Type B pancreatic cell (in vitro differentiated cells): ENCODE measurements at places on chromosomes 6 and 20. TPM values are rescaled to one million over a fixed set of nuclear protein-coding genes. Genes with fewer than 3 reads are reported as not detected.

TBXT gene
- total RNA-seq = 0.85 and 2.0 TPM in 2 replicates

HFE gene
- 2.2 and 2.6 TPM in 2 replicates for total RNA-seq

ZKSCAN3 gene
- 9.3 and 12.6 TPM in 2 replicates for total RNA-seq

EHMT2 gene
- total RNA-seq = 59.9 and 136 TPM in 2 replicates

WFDC12 gene
- not detected in 2 replicates for total RNA-seq

ACOT13 gene
- total RNA-seq = 22.0 and 24.7 TPM in 2 replicates

DNA sequence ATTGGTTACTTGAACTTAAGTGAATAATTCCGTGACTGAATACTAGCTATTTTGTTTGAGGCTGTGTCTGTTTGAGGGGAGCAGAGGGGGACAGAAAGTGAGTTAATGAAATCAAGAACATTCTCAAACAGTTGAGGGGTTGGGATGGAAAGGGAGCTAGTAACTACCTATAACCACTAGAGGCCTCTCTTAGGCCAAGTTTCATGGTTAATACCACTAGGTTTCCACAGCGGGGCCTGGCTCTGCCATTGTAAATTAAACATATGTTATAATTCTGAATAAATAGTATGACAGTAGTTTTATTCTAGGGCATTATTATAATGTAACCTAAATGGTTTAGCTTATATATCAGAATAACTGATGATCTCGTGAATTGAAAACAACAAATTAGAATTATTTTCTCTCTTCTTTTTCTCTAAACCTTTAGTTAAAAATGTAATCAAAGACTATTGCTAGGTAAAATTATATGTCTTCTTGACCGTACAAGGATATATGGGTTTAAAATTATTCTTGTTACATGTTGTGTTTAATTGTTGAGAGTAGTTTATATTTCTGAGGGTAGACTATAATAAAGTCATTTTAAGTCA, 108.1 kb downstream of the BCKDHB start:
- peaks cover 8% of the 10 kb centered on the region for H3K36me3 ChIP-seq
- H3K27ac ChIP-seq = no peak overlapping the region

DNA sequence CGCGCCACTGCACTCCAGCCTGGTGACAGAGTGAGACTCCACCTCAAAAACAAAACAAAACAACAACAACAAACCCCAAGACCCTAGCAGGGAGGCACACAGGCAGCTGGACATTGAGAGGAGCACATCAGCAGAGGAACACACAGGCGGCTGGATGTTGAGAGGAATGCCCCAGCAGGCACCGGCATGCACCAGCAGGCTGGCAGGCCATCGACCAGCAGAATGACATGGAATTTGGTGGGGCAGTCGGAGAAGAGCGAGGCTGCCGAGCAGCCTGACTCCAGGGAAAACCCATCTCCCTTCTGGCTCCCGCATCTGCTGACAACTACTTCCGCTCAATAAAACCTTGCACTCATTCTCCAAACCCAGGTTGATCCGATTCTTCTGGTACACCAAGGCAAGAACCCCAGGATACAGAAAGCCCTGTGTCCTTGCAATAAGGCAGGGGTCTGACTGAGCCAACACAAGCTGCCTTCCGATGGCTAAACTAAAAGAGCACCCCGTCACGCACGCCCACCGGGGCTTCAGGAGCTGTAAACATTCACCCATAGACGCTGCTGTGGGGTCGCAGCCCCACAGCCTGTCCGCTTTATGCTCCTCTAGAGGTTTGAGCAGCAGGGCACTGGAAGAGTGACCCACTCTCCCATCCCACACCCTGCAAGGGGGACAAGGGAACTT, 60.2 kb downstream of the SLC22A23 start:
- H3K4me3 ChIP-seq = no peak overlapping the region
- H3K27ac ChIP-seq = no peak overlapping the region
- H3K36me3 ChIP-seq = peaks cover 3% of the 10 kb centered on the region
- no peaks in the 10 kb centered on the region for H3K27me3 ChIP-seq

DNA sequence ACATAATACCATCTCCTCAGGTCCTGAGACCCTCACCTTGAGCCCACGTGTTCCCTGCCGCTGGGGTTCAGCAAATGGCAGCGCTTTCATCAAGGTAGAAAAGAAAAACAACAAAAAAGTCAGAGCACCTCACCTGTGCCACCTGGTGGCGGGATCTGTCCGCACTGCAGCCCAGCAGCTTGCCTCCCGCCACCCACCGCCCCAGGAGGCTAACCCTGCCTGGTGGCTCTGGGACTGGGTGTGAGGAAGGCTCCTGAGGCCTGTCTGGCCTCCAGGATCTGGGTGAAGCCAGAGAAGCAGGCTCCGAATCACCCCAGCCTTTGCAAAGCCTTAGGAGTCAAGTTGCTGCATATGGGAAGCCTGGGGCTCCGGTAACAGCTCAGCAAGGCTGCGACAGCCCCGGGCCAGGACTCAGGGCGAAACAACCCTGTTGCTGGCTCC, 270.8 kb downstream of the BMP7 start:
- peaks cover 2% of the 10 kb centered on the region for H3K27me3 ChIP-seq
- no peak for DNase-seq
- no peak overlapping the region for H3K27ac ChIP-seq
- H3K4me1 ChIP-seq = no peaks in the 10 kb centered on the region

- no peaks in the 10 kb centered on the region for H3K36me3 ChIP-seq
- no peak overlapping the region for H3K27ac ChIP-seq
- no peak overlapping the region for H3K4me3 ChIP-seq
- no peaks in the 10 kb centered on the region for H3K4me1 ChIP-seq
- no peak for DNase-seq
Observed at GRCh38 chr6:48423640-48424365, 312.8 kb upstream of the PTCHD4 start.

GRCh38 chr20:4740774-4741431, 19.2 kb downstream of the PRND start:
- DNase-seq = no peak
- H3K4me1 ChIP-seq = no peaks in the 10 kb centered on the region
- no peak overlapping the region for H3K4me3 ChIP-seq

- no peak for DNase-seq
- H3K4me1 ChIP-seq = peaks cover 24% of the 10 kb centered on the region
- no peaks in the 10 kb centered on the region for H3K36me3 ChIP-seq
- H3K27me3 ChIP-seq = no peaks in the 10 kb centered on the region
Observed at GRCh38 chr6:137297887-137298286, 78.7 kb upstream of the IFNGR1 start.

DNA sequence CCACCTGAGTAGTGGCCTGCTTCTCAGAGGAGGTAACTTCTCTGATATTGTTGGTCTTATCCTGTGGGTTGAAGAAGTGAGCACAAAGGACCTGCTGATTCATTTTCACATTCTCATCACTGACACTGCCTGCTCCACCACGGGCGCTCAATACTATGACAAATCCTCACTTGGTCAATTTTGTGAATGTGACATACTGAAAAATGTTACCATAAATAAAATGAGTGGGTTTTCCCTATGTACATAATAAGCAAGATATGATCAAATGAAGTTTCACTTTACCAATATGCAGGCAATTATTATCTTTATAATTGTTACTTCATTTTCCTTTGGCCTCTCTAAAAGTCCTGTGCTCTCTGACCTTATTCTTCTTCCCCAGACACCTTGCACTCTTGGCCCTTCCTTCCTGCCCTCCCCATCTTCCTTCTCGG, 71.5 kb upstream of the RIPOR2 start:
- no peak overlapping the region for H3K27ac ChIP-seq
- no peaks in the 10 kb centered on the region for H3K27me3 ChIP-seq
- no peak overlapping the region for H3K4me3 ChIP-seq
- no peaks in the 10 kb centered on the region for H3K36me3 ChIP-seq
- peaks cover 10% of the 10 kb centered on the region for H3K4me1 ChIP-seq

- no peak overlapping the region for H3K4me3 ChIP-seq
- H3K4me1 ChIP-seq = peaks cover 19% of the 10 kb centered on the region
- H3K27ac ChIP-seq = no peak overlapping the region
- DNase-seq = no peak
Observed at GRCh38 chr6:84078335-84078734, 44.8 kb downstream of the MRAP2 start.

- H3K27ac ChIP-seq = no peak overlapping the region
- H3K4me3 ChIP-seq = no peak overlapping the region
- H3K27me3 ChIP-seq = no peaks in the 10 kb centered on the region
- no peaks in the 10 kb centered on the region for H3K36me3 ChIP-seq
- DNase-seq = no peak
Observed at GRCh38 chr6:39822846-39823815, 31.0 kb downstream of the DAAM2 start.

DNA sequence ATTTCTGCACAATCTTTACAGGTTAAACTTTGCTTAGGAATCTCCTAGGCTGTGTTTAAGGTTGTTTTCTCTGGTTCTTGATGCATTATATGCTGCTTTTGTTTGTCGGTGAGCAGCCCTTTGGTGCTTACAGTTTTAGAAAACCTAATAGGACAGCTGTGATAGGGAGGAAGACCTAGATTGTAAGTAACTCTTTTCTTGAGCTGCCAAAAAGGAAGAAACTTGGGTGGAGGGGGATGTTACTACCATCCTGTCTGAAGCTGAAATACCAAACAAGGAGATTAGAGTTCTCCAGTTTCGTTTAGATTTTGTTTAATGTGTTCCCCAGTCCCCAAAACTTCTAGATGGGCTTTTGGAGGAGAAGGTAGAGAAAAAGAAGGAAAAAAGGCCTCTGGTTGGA, 72.0 kb downstream of the ANKS1A start:
- peaks cover 17% of the 10 kb centered on the region for H3K4me1 ChIP-seq
- no peak for DNase-seq
- H3K27ac ChIP-seq = no peak overlapping the region
- no peak overlapping the region for H3K4me3 ChIP-seq
- H3K36me3 ChIP-seq = peaks cover 2% of the 10 kb centered on the region
- no peaks in the 10 kb centered on the region for H3K27me3 ChIP-seq

- no peaks in the 10 kb centered on the region for H3K4me1 ChIP-seq
- no peak for DNase-seq
- no peak overlapping the region for H3K27ac ChIP-seq
- no peaks in the 10 kb centered on the region for H3K27me3 ChIP-seq
Observed at GRCh38 chr20:8526610-8527009, 394.5 kb downstream of the PLCB1 start.

DNA sequence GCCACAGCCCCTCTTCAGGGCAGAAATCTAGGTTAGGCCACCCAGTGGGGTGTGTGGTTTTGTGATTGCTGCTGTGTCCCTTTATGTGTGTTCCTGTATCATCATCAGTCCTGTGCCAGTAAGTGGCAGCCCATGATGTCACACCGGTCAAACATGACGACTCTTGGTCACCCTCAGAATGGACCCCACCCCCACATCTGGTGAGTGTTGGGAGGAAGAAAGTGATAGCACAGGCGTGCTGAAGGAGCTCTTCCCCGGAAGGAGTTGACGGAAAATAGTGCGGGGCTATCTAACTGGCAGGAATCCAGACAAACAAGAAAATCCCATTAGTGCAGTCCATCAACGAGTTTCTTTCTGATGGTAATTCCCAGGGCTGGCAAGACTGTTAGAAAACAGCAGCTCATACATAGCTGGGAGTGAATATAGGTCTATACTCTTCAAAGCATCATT, 33.4 kb upstream of the IL17A start:
- DNase-seq = no peak
- no peaks in the 10 kb centered on the region for H3K27me3 ChIP-seq
- H3K4me3 ChIP-seq = peak overlapping the region; percentile 44
- H3K4me1 ChIP-seq = peaks cover 18% of the 10 kb centered on the region
- H3K36me3 ChIP-seq = no peaks in the 10 kb centered on the region

- no peaks in the 10 kb centered on the region for H3K27me3 ChIP-seq
- peak overlapping the region; percentile 76 for H3K4me3 ChIP-seq
- peak overlapping the region; percentile 93 for H3K27ac ChIP-seq
- H3K4me1 ChIP-seq = peaks cover 45% of the 10 kb centered on the region
- DNase-seq = peak; percentile 37
- H3K36me3 ChIP-seq = peaks cover 11% of the 10 kb centered on the region
Observed at GRCh38 chr20:50744143-50744792, 12.9 kb downstream of the PARD6B start.

- peaks cover 48% of the 10 kb centered on the region for H3K27me3 ChIP-seq
- DNase-seq = no peak
- no peaks in the 10 kb centered on the region for H3K36me3 ChIP-seq
- H3K4me1 ChIP-seq = peaks cover 22% of the 10 kb centered on the region
- peak overlapping the region; percentile 4 for H3K4me3 ChIP-seq
Observed at GRCh38 chr20:37421060-37421905, 75.3 kb downstream of the SRC start.

DNA sequence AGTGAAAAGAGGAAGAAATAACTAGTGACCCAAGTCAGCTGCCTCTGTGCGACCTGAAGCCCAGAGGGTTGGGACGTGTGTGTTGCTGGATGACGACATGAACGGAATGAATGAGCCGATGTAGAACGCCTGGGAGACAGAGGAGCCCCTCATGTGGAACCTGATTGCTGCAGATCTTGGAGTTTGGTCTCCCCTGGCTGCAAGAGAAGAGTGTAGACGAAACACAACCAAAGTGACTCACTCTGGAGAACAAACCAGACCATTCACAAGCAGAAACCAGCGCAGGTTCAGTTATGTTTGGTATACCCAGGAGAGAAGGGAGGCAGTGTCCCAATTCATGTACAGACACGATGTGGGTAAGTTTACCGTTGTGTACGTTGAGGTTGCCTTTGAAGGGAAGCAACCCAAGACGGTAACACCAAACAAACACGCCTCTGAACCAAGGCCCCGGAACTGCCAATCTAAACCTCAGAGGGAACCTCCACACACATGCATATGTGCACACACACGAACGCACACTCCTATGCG, 265.9 kb downstream of the BMP7 start:
- H3K4me3 ChIP-seq = no peak overlapping the region
- no peaks in the 10 kb centered on the region for H3K36me3 ChIP-seq
- H3K27ac ChIP-seq = no peak overlapping the region
- H3K27me3 ChIP-seq = no peaks in the 10 kb centered on the region
- H3K4me1 ChIP-seq = no peaks in the 10 kb centered on the region

DNA sequence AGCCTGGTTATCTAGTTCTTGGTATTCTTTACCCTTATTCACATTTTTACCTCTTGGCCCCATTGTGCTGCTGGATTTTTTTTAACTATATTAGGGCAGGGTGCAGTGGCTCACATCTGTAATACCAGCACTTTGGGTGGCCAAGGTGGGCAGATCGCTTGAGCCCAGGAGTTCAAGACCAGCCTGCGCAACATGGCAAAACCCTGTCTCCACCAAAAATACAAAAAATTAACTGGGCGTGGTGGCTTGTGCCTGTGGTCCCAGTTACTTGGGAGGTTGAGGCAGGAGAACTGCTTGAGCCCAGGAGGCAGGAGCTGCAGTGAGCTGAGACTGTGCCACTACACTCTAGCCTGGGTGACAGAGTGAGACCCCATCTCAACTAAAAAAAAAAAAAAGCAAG, 12.2 kb upstream of the TAF8 start:
- no peaks in the 10 kb centered on the region for H3K27me3 ChIP-seq
- H3K36me3 ChIP-seq = no peaks in the 10 kb centered on the region
- no peak overlapping the region for H3K4me3 ChIP-seq
- H3K4me1 ChIP-seq = peaks cover 10% of the 10 kb centered on the region

DNA sequence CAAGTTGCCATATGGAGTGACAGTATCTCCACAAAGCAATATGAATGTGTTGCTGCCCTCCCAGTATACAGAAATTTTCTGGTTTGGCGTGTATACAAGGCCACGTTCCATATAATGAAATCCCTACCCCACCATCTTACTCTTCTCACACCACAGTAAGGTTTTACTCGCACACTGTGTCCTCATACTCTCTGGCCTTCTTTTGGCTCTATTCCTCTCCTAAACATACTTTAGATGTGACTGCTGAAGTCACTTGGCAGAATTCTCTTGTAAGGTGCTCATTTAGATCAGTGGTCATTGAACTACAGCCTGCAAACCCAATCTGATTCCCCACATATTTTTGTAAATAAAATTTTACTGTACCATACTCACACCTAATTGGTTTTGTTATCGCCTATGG, 123.2 kb downstream of the RFPL4B start:
- DNase-seq = no peak
- no peaks in the 10 kb centered on the region for H3K36me3 ChIP-seq
- H3K4me3 ChIP-seq = no peak overlapping the region
- H3K27ac ChIP-seq = no peak overlapping the region
- peaks cover 22% of the 10 kb centered on the region for H3K4me1 ChIP-seq
- H3K27me3 ChIP-seq = no peaks in the 10 kb centered on the region

GRCh38 chr6:165618241-165618640, 44.8 kb downstream of the PDE10A start:
- H3K36me3 ChIP-seq = no peaks in the 10 kb centered on the region
- H3K27ac ChIP-seq = no peak overlapping the region
- peaks cover 6% of the 10 kb centered on the region for H3K4me1 ChIP-seq
- no peak for DNase-seq
